ENCODE measurements at places on chromosomes 16 and 17.
A peak's percentile ranks its signal among the peaks of the same experiment; 100 is the strongest.

GRCh38 chr16:88339930-88340754, 42.6 kb upstream of the ZNF469 start:
- DNase-seq: no peak

DNA sequence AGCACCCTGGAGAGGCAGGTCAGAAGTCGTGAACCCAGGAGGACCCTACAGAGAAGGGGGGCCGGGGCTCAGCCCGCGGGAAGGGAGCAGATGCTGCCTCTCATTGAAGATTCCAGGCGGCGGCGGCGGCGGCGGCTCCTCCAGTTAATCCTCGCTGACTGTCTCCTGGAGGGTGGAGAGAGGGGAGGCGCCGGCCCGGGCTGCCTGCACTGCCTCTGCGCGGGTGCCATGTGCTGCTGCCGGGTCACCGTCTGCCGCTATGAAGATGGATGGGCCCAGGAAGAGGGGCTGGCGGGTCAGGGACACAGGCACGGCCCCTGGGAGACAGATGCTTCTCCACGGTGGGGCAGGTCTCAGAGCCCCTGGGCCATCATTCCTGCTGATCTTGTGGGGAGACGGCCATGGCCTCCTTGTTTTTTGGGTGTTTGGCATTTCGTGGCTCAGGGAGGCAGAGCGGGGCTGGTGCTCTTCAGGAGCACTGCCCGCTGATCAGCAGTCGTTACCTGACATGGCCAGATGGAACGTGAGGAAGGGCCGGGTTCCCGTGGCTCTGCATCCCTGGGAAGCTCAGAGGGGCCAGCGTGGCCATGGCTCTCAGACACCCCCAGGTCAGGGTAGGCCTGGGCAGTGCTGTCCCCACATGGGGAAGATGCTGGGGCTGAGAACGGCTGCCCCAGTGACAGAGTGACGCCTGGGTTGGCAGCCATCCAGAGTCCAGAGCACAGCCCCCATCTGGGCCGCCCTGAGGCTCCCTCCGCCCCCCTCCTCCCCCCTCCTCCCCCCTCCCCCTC, 36.1 kb downstream of the GINS2 start:
- no peak for DNase-seq

GRCh38 chr17:69173118-69173517, 31.4 kb upstream of the ABCA6 start:
- no peak for DNase-seq

GRCh38 chr16:13333336-13333735, 431.9 kb downstream of the SHISA9 start:
- no peak for DNase-seq

DNA sequence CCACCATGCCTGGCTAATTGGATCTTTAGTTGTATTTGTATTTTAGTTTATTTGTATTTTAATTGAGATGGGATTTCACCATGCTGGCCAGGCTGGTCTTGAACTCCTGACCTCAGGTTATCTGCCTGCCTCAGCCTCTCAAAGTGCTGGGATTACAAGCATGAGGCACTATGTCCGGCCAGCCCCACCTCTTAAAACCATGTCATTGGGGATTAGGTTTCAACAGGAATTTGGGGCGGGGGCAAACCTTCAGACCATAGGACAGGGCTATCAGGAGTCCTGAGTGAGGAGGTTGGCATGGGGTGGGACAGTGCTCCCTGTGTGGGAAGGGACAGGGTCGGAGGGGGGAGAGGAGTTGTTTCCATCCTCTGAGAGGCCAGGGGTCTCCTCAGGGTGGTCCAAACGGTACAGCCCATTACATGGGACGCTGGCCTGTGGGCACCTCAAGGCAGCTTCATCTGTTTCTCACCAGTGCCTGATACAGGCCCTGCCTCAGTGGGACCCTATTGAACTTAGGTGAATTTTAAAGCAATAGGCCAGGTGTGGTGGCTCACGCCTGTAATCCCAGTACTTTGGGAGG, 21.6 kb downstream of the GAA start:
- no peak for DNase-seq

GRCh38 chr16:11291091-11291703, 10.1 kb upstream of the PRM1 start:
- no peak for DNase-seq

GRCh38 chr17:28949185-28950016, 1.9 kb downstream of the PHF12 start:
- no peak for DNase-seq

DNA sequence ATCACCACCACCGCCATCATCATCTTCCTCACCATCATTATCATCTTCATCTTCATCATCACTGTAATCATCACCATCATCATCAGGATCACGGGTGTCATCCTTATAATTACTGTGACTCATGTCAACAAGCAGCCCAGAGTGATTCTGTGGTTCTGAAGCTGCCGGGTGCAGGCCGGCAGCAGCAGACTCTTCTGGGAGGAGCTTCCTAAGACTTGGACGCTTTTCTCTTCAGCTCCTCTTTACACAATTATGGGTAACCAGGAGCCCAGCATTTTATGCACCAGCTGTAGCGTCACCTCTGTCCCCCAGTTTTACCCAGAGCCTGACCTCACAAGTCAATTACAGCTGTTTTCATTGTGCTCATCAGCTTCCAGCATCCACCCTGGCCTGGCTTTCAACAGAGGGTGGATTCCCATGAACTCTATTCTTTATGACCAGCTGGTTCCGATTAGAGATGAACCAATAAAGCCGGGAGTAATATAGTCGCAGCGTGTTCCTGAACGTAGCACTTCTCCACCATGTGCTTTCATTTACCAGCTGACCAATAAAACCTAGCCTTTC, 275.8 kb downstream of the FOXL1 start:
- DNase-seq: no peak

DNA sequence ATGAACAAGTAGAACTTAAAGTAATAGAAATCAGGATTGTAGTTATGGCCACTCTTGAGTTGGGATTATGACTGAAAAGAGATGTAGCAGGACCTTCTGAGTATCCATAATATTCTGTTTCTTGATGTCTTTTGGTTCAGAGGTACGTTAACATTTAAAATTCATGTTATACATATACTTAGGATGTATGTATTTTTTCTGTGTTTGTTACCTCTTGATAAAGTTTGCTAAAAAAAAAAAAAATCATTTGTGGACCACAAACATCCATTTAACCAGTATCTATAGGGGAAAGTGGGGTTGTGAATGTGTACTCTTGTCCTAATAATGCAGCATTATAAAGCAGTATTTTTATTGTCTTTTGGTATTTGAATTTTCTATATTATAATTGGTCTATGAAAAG, 65.6 kb downstream of the BCAS3 start:
- no peak for DNase-seq

DNA sequence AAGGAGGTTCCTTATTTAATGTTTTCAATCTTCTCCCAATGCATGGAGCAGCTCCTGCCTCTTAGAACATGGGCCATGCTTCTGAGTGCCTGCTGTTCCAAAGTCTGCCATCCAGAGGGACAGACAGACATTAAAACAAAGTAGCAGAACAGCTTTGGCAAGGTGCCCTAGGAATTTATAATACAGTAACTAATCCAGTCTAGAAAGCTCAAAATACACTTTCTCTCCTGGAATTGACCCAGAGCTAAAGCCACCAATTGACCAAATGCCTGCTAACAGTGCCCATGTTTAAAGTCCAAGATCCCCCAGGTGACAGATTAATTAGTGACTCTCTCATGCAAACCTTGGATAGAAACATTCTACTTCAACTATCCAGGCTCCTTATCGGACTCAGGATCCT, 11.1 kb upstream of the CHRNE start:
- no peak for DNase-seq

DNA sequence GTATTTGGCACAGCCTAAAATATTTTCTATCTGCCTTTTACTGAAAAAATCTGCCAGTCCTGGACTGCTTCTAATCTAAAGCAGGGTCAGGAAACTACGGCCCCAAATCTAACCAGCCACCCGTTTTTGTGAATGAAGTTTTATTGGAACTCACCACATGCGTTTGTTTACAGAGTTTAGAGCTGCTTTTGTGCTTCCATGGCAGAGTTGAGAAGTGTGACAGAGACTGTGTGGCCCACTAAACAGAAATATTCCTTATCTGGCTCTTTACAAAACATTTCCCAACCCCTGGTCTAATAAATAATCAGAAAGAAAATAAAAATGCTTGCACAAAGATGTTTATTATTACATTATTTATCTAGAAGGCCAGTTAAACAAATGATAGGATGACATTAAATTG, 110.2 kb downstream of the COPRS start:
- DNase-seq: no peak

- DNase-seq: no peak
These were observed 6.1 kb downstream of the GAST start for GRCh38 chr17:41718287-41718645.

DNA sequence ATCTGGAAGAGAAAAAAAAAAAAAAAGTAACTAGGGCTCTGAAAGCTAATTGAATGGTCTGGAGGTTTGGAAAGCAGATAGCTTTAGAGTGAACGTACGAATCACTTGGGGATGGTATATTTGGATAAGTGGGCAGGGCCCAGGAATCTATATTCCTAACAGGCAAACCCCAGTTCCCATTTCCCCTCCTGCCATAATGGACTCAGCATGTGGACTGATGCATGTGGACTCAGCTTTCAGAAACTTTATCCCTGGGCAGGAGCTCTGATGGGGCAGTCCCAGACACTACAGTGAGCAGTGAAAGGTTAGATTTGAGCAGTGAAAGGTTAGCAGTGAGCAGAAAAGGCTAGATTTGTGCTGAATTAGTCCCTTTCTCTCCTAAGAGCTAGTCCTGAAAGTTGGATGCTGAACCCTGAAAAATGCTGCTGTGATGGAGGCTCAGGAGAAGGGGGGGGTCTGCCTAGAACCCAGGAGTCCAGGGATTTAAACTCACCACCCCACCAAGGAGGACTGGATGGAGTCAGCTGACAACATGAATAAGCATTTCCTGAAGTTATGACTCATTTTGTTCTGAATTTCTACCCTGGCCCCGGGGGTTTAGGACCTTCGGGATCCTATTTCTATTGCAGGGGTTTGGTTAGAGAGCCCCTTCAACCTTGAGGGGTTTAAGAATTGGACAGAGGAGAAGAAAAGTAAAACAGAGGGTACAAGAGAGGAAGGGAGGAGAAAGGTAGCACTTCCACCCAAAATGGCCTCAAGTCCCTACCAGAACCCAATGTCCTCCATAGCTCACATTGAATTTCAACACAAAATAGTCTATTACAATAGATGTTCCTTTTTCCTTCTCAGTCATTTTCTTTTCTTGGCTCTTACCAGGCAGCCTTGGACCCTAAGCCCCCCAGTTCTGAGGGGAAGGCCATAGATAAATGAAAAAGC, 10.3 kb upstream of the FZD2 start:
- no peak for DNase-seq

GRCh38 chr16:65463652-65464260, 341.9 kb upstream of the CDH11 start:
- DNase-seq: no peak

DNA sequence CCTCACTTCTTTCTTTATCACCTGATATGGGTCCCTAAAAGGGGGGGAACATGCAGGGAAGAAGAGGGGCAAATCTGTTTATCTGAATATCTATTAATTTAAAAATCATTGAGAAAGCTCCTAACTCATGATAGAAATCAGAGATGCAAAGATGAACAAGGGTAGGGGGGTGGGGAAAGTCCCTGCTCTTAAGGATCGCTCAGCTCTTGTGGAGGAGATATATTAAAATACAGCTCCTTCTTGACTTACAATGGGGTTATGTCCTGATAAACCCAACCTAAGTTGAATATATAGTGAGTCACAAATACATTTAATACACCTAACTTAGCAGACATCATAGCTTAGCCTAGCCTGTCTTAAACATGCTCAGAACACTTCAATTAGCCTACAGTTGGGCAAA, 237.5 kb downstream of the MAF start:
- DNase-seq: no peak

- DNase-seq: no peak
These were observed 24.4 kb downstream of the UBE2O start for GRCh38 chr17:76428511-76428910.

GRCh38 chr17:5706577-5707210, 122.4 kb upstream of the NLRP1 start:
- peak; percentile 51 for DNase-seq

- no peak for DNase-seq
These were observed 112.8 kb downstream of the ZNF778 start for GRCh38 chr16:89330177-89330856.

- DNase-seq: no peak
These were observed 5.3 kb downstream of the ARHGDIA start for GRCh38 chr17:81865733-81866439.

DNA sequence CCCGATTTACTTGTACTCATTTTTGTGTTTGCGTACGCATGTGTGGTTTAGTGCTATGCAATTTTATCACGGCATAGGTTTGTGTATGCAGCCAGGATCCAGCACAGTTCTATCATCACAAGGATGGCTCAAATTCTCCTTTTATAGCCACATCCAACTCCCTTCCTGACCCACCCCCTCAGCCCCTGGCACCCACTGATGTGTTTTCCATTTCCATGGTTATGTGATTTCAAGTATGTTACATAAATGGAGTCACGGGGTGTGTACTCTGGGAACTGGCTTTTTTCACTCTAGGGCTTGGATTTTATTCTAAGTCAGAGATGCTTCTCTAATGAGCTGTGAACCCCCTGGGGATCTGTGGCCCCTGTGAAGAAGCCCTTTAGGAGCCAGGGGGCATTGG, 16.8 kb downstream of the IL4R start:
- no peak for DNase-seq

DNA sequence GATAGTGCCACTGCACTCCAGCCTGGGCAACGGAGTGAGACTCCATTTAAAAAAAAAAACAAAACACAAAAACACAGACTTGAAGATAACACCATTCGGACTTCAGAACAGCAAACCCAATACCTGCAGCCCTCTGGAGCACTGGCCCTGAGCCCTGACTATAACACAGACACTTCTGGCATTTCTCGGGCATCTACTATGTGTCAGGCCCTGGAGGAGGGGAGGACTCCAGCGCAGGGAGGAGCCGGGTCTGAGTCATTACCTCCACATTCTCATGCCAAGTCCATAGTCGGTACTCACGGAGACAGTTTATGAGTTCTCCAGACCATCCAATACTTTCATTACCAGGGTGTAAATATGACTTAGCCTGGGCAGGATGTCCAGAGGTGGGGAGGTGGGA, 48.8 kb downstream of the PITPNM3 start:
- no peak for DNase-seq

DNA sequence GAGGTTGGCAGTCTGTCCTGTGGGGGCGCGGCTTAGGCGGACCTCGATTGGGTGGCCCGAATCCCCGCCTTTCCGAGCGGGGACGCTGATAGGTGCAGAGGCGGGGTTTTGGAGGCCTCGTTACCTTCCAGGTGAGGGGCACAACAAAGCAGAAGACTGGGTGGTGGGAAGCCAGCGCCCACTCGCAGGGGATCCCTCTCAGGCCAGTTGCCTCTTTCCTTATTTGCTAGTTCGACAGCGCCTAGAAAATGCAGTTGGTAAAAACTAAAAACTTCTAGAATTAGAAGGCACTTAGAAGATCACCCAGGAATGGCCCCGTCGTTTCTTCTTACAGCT, 730 bp downstream of the KAT7 start:
- peak; percentile 88 for DNase-seq

Data from GM12891 (cell line).